Muscle of arm (tissue), 14 donors: ENCODE measurements at places on chromosomes 3 and 15. TPM values are rescaled to one million over a fixed set of nuclear protein-coding genes. Genes with fewer than 3 reads are reported as not detected.
A peak's percentile ranks its signal among the peaks of the same experiment; 100 is the strongest.

Gene SLC22A13
- 0.30 TPM for polyA plus RNA-seq

DNA sequence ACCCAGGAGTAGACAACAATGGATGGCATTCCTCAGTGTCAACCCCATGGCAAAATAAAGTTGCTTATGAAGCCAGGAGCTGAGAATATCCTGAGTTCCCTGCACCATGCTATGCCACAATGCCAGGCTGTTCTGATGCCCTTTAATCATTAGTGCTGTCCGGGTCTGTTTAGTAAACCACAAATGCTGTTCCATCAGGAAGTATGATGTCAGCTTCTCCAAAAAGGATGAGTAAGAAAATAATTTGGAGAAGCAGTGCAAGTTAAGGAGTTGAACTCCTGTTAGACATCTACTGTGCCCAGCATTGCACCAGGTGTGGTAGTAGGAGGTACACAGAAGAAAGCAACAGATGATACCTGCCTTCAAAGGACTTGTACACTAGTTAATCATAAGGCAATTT is 67.9 kb upstream of the GUCA1C start:
- DNase-seq, result no peak

DNA sequence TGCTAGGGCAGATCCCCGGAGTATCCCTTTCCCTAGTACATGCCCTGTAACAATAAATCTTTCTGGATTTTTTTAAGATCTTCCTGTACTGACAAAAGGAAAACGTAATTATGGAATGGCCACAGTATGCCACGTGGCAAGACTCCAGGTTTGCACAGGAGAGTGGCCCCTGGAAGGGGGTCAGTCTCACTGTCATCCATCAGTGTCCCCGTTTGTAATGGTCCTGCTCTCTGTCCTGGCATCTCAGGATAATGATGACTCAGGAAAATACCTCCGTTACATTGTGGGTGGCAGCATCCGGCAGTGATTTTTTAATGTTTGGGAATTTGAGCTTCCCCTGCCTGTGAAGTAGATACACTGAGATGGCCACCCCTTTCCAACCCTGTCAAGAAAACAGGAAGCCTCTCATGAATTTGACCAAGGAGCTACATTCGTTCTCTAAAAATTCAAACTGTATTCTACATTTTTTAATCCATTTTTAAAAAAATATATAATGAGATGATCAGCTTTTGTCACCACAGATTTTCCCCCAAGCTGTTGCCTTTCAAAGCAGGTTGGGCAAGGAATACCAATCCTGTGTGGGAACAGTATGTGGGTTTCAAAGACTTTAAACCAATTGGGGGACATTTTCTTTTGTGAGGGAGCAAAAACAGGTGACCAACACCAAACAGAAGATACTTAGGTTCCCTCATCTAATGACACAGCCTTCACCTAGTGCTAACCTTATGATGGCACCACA is 110.4 kb downstream of the C3orf70 start:
- no peak for DNase-seq

- DNase-seq, result no peak
Measured at GRCh38 chr3:96869316-96869715, 54.9 kb downstream of the EPHA6 start.

DNA sequence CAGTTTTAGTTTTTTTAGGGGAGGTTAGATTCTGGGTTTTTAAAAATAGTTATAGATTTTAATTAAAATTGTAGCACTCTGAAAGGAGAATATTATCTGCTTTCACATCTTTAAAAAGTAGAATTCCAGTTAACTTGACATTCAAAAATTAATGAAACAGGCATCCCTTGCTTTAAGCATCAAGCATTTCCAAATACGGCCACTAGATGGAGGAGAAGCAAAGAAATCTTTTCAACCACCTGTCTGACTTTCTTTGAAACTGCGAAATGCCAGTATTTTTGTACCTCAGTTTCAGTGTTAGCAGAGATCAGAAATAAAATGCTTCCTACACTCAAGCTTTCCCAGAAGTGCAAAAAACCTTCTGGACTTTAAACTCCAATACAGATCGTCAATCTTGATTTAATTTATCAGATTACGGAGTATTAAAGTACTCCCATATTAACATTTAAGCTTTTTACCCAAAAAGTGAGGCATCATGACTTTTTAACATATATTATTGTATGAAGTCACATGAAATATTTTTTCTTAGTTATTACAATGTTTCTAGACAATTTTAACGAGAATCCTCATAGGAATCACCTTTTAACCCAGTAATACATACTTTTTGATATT is 153.3 kb downstream of the P3H2 start:
- peak; percentile 76 for DNase-seq

GRCh38 chr3:18446149-18446825 is 21.1 kb upstream of the SATB1 start:
- DNase-seq, result peak; percentile 15

GRCh38 chr3:195893044-195893395 is 15.3 kb downstream of the TNK2 start:
- DNase-seq, result no peak

DNA sequence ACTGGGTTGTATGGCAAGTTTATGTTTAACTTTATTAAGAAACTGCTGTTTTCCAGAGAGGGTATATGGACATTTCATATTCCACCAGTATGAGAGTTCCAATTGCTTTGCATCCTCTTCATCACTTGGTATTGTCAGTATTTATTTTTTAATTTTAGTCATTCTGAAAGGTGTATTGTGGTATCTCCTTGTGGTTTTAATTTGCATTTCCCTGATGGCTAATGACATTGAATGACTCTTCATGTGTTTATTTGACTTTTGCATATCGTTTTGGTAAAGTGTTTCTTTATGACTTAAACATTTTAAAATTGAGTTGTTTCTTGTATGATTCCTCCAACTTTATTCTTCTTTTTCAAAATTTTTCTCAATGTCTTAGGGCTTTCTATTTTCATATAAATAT is 44.4 kb downstream of the IL1RAP start:
- DNase-seq, result no peak

DNA sequence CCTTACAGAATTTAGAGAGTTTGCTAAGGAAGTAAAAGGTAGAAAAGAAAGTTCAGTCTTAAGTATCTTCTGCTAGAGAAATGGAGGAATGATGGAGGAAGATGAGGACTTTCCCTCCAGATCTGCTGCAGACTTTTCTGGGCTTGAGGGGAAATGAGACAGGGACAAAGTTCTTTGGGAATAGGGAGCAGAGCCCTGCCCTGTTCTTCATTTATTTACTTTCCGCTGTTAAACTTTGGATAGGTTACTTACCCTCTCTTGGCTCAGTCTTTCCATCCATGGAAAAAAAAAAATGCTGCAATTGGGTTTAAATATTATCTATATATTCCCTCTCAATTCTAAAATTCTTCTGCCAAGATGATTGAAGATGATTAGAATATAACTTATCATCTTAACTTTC is 202.9 kb downstream of the TBL1XR1 start:
- DNase-seq, result no peak

Gene PTX3
- 15.4 TPM for polyA plus RNA-seq

DNA sequence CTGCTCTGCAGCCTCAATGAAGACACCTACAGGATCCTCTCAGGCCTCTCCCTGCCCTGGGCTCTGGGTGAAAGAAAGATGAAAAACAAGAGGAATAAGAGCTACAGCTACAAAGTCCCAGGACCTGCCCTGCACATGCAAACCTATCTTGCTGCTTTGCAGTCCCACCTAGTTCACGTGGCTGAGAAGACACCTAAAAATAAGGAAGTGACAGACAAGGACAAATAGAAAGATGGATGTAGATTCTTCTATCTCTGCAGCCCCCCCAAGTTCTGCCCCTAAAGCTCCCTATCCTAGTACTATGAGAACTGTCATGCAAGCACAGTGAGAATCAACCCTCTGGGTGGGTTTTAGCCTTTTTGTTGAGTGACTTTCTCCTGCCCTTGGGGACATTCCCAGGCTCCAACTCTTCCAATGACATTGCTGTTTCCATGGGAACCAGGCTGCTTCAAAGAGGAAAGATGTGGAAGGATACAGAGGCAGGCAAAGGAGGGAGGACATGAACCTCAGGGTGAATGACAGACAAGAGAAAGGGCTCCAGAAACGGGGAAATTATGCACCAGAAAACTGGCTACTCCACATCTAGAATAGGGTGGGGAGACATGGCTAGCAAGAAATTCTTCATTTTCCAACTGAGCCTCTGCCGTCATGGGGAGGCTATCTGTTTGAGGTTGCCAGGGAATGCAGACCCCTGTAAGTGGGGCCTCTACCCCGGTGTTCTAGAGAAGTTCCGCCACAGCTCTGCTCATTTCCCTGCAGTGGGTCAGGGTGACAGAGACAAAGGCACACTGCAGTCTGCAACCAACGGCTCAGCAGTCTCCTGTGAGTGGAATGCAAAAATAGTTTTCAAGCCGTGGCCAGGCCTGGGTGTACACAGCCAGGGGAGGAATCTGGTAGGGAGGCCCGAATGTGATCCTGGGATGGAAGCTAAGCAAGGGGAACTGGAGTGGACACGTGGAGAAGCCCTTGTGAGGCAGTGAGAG is 5.2 kb downstream of the CSPG5 start:
- no peak for DNase-seq

Gene BLM
- polyA plus RNA-seq, result 8.1 TPM

DNA sequence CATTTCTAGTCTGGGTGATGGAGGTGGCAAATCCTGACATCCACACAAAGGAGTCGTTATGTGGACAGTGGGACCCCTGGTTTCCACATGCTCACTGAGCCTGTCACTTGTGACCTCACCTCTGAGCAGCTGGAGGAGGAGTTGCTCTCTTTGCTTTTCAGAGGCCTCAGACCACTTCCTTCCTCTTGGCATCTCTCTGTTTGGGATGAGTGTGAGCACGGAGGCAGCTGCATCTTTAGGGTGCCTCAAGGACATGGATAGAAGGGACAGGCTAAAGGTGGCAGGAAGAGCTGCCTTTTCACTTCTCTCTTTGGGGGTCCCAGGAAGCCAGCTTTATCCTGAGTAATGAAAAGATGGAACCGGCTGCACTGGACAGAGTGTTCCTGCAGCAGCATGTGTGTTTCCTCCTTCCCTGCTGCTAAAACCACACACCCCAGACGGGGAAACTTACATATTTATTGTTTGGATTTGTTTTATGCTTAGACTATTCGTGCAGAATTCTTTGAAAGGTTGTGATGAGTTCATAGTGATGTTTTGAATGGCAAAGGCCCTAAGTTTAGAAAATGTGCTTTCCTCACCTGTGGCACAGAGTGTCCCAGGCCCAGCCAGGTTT is 31.8 kb downstream of the GPR171 start:
- no peak for DNase-seq

- no peak for DNase-seq
Measured at GRCh38 chr3:16069149-16069922, 105.1 kb upstream of the GALNT15 start.

Gene IL17RC
- 42.8 TPM for polyA plus RNA-seq

Gene CRABP1
- 67.7 TPM for polyA plus RNA-seq

Gene FGF7
- polyA plus RNA-seq, result 64.1 TPM

Gene STAB1
- 37.6 TPM for polyA plus RNA-seq

GRCh38 chr3:35141406-35141805 is 497.9 kb upstream of the ARPP21 start:
- DNase-seq, result no peak

DNA sequence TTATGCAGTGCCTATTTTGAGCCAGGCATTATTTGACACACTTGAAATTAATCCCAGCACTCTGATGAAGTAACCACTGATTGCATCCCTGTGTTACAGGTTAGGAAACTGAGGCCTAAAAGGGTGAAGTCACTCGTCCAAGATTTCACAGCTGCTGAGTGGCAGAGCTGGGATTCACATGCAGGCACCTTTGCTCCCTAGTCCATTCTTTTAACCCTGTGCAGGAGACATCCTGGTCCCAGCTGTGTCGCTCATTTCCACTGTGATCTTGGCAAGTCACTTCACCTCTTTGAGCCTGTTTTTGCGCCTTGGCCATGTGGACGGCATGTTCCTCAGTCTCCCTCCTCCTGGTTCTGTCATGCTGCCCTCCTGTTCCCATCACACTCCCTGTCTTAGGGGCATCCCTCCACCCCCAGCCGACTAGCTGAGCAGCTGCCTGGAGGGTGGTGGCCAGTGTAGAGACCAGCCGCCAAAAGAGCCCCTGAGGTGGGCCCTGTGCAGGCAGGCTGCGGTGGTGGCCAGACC is 70.6 kb downstream of the SMAD6 start:
- DNase-seq, result no peak

Gene SYNPR
- 0.11 TPM for polyA plus RNA-seq

Gene LOXL1
- 31.1 TPM for polyA plus RNA-seq

DNA sequence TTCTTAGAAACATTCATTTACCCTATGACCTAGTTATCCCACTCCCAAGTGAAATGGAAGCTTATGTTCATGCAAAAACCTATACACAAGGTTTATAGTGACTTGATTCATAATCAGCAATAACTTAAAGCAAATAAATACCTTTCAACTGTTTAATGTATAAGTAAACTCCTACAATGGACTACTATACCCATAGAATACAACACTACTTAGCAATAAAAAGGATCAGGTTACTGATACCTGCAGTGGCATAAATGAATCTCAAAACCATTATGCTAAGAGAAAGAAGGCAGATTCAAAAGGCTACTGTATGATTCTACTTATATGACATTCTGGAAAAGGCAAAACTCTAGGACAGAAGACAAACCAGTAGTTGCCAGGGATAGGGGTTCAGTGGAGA is 8.3 kb upstream of the POLR2M start:
- DNase-seq, result no peak

DNA sequence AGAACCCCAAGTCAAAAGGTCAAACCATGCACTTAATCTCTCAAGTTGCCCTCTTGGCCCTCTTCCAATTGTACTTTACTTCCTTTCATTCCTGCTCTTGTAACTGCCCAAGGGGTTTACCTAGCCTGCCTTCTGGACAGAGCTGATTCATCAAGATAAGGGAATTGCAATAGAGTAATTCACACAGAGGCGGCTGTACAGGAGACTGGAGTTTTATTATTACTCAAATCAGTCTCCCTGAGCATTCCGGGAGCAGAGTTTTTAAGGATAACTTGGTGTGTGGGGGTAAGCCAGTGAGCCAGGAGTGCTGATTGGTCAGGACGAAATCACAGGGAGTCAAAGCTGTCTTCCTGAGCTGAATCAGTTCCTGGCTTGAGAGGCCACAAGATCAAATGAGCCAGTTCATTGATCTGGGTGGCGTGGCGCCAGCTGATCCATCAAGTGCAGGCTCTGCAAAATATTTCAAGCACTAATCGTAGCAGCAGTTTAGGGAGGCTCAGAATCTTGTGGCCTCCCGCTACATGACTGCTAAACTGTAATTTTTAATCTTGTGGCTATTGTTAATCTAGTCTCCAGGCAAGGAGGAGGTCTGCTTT is 590.0 kb downstream of the EPHA3 start:
- DNase-seq, result no peak

Gene RASGRP1
- 2.2 TPM for polyA plus RNA-seq

GRCh38 chr15:58053315-58054153 is 12.0 kb downstream of the ALDH1A2 start:
- no peak for DNase-seq

Gene AMT
- 9.8 TPM for polyA plus RNA-seq

DNA sequence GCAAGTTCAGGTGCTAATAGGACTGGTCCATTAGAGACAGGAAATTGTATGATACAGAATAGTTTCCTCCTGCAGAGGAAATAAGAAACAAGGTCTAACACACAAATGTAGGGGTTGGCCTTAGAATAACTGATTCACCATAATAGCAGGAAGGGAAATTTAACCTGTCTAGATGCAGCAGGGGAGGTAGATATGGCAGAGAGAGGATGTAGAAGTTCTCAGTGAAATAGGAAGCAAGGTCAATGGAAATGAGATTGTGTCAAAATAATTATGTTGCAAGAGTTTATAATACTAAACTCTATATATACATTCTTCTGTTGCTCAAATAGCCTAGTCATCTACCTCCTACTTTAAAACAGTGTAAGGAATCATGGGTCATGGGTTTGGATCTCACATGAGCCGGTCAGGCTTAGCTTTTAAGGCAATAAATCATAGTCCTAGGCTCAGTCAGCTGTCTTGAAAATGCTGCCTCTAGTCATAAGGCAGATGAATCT is 17.0 kb downstream of the BCL2A1 start:
- DNase-seq, result no peak

Gene MELTF
- polyA plus RNA-seq, result 5.4 TPM

GRCh38 chr15:89378296-89379151 is 43.9 kb upstream of the POLG start:
- DNase-seq, result peak; percentile 38
